ENCODE measurements at places on chromosomes 2 and 18.

GRCh38 chr2:235234736-235235135 lies 259.1 kb upstream of the AGAP1 start:
- no peak for DNase-seq

DNA sequence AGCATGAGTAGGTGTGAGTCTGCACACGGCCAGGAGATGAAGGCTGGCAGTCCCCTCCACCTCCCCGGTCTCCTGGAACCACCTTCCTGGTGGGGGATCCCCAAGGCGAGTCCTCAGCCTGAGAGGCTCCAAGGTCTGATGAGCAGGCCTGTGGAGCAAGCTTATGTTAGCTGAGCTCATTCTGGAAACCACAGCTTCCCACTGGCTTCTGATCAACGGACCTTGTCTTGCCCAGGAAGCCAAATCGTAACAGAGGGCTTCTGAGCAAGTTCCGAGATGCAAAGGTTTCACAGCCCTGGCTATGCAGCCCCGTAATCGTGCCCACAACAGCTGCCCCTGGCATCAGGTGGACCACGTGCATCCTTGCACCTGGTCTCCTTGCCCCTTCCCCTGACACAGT lies 28.8 kb upstream of the GPR55 start:
- no peak for DNase-seq

- DNase-seq: no peak
Measured at GRCh38 chr2:66521291-66521922, 86.5 kb downstream of the MEIS1 start.

GRCh38 chr2:165277295-165277694 lies 38.1 kb downstream of the SCN2A start:
- no peak for DNase-seq

DNA sequence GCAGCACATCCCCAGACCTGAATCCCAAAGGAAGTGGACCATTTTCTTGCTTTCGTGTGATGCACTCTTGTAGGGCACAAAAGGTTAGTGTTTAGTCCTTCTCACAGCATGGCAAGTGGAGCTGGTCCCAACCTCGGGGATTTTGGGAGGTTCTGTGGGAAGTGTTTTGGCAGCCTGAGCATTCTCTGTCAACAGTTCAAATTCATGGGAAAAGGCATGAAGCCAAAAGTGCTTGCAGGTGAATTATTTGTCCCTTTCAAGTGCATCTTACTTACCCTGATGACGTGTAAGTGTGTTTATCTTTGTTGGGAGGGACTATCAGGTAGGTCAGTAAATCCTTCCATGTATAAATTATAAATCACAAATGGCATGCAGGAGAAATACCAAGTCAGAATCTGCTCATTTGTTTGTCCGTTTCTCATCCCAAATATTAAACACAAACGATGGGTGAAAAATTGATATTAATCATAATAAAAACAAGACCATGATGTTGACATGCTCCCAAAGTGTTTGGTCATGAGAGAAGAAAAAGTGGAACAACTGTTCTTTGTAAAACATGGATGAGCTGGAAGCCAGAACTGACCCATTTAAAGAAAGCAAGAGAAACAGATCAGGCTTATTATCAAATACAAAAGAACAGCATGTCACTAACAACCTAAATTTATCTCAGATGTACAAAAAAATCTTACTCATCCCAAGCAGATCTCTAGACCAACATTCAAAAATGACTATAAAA lies 57.6 kb downstream of the EPHA4 start:
- DNase-seq: no peak

GRCh38 chr2:229129738-229130371 lies 141.2 kb downstream of the PID1 start:
- no peak for DNase-seq

GRCh38 chr2:9297156-9297555 lies 90.5 kb downstream of the ASAP2 start:
- DNase-seq: no peak

DNA sequence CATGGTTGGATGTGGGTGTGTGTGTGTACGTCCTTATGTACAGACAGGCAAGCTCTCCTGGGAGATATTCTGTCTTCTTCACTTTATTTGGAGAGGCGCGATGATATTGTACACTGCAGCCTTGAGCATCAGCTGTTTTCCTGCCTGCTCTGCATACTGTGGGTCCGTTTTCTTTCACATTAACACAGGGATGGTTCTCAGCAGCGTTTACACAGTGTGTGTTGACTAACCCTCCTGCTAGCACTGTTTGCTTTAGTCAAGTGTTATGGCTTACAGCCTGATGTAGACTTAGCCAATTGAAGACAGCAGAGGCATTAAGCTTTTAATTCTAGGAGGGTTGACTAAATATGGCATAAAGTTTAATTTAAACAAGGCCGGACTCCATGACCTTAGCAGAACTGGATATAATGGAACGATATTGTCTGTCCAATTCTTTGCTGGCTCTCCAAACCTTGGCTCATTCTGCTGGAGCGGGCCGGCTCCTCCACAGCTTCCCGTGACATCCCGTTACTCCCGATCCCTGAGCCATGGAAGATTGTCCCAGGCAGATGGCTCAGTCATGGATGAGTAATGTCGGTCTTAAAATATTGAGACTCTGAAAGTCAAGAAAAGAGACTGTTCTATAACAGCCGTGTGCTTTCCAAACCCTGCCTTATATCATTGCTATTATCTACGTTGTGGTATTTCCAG lies 134.7 kb downstream of the TPGS2 start:
- peak; percentile 13 for DNase-seq

- no peak for DNase-seq
Measured at GRCh38 chr2:671787-672605, 5.2 kb downstream of the TMEM18 start.

DNA sequence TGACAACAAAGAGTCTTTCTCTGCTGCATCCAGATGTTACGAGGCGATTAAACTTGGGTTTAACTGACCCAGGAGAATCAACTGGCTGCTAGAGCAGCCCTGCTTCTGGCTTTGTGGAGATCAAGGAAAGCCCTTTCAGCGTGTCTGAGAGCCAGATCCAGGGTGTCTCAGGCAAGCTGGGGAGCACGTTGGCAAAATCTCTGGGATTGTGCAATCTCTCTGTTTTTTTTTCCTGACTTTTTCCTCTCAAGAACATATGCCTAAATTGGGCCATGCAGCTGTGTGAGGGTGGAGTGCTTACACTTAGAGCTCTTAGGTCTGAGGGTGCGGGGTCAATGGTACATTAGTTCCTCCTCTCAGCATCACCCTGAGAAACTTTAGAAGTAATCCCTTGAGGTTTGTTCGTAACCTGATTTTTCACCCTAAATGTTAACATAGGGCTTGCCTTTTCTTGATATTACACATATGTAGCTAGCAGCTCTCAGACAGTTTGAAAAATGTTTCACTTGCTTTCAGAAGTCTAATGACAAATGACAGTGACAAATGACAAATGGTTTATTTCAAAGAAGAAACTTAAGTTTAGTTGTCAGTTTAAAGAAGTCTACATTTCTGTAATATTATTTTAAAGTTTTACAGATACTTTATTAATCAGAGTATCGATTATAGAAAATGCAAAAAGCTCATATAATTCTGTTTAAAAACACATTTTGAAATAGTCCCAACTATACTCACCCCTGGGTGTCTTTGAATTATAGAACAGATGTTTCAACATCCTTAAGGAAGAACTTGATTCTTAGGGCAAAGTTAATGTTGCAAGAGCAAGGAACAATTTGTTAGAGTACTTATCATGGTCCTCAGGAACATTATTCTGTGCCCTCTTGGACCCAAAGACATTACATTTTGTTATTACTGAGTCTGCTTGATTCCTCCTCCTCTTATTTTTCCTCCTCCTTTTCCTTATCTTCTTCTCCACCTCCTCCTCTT lies 38.4 kb upstream of the ZSWIM2 start:
- no peak for DNase-seq

DNA sequence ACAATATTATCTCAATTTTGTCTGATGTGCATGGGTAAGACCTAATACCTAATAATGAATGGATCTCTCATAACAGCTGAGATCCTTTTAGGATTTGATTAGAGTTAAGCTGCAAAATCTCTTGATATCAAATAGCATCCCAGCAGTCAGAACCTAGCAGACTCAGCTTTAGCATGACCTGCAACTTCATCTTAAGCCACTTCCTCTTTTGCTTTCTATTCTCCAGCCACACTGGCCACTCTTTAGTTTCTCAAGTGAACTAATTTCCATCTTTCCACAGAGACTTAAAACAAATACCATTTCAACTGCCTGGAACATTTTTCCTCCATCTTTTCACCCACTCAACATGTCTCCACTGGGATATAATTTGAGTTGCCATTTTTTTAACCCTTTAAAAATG lies 1251.6 kb upstream of the ZEB2 start:
- DNase-seq: no peak

GRCh38 chr2:121076885-121077549 lies 208.0 kb downstream of the TFCP2L1 start:
- DNase-seq: no peak
